ENCODE measurements at places on chromosomes 5 and 9. TPM values are rescaled to one million over a fixed set of nuclear protein-coding genes. Genes with fewer than 3 reads are reported as not detected.
A peak's percentile ranks its signal among the peaks of the same experiment; 100 is the strongest.

Gene ACTBL2
- total RNA-seq = not detected

Gene ITGA2
- 17.6 TPM for total RNA-seq

Gene PHAX
- 30.8 TPM for total RNA-seq

Gene PCDHB11
- 1.4 TPM for total RNA-seq

Gene ZNF367
- 3.4 TPM for total RNA-seq

Gene PDLIM7
- 12.1 TPM for total RNA-seq

Gene RAD50
- total RNA-seq = 36.3 TPM

Gene ZNF366
- 0.92 TPM for total RNA-seq

Gene MEIKIN
- total RNA-seq = not detected

Gene ORM2
- total RNA-seq = not detected

Gene MLANA
- not detected for total RNA-seq

DNA sequence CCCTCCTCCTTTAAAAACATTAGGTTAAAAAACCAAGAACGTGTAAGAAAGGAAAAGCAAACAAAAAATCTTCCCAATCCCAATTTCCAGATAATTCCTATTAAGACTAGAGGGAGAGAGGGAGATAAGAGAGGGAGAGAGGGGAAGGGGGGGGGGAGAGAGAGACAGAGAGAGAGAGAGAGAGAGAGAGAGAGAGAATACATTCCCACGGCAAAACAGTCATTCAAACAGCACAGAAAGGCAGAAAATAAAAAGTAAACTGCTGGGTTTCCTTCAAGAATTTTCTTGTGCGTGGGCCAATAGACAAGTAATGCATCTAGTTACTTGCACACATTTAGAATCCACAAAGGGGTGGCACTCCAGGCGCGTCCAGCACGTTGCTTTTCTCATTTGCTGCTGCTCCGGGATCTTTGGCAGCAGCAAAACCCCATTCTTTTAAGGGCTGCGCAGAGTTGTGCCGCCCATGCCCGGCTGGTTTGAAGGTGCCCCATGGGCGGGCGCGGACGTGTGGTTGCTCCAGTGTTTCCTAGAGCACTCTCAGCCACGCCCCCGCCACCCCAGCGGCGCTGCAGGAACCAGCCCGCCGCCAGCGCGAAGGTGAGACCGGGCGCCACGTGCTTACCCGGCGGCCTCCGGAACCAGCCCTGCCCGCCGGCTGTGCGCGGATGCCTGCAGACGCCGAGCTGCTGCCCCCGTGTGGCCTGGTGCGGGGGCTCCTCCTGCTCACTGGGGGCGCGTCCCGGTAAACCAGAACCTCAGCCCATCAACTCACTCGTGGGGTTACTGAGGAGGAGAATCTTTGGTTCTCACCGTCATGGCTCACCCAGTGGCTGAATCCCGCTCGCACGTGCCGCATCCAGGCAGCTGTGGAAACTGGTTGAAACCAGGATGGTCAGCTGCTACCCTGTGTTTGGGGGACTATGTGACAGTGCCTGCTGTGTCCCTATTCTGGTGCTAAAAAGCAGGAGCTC lies 44.6 kb downstream of the STC2 start:
- DNase-seq = peak; percentile 67

GRCh38 chr5:132498152-132498551 lies 7.6 kb upstream of the IRF1 start:
- DNase-seq = no peak

- DNase-seq = no peak
Measured at GRCh38 chr9:93708289-93708986, 132.1 kb downstream of the PHF2 start.

DNA sequence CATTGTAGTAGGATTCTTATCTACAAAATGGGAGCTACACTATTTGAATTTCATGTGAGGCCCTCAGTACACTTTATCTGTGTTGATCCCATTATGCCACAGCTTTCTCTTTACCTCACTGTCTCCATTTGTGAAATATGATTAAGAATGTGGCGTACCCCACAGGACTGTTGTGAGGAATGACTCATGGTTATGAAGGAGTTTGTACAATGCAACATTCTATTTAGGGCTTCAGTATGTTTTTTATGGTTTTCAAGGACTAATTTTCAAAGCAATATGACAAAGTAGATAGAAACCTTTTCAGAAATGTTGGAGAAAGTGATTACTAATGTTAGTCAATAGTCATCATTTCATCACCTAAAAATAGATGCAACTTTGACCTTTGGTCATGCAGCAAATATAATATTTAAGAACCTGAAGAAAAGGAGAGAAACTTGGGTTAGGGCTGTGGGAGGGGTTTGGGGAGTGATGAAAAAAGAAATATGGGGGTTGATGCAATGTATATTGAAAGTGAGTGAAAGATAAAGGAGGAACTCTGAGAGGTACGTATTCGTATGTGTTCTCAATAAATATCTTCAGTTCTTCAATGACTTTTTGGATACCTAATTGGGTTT lies 53.7 kb upstream of the PIP5K1B start:
- DNase-seq = no peak

GRCh38 chr5:145856285-145856818 lies 16.5 kb downstream of the GRXCR2 start:
- peak; percentile 39 for DNase-seq

- DNase-seq = peak; percentile 41
Measured at GRCh38 chr5:181160152-181160754, 12.9 kb downstream of the OR2V2 start.

GRCh38 chr5:112918679-112919078 lies 3.3 kb downstream of the REEP5 start:
- no peak for DNase-seq

DNA sequence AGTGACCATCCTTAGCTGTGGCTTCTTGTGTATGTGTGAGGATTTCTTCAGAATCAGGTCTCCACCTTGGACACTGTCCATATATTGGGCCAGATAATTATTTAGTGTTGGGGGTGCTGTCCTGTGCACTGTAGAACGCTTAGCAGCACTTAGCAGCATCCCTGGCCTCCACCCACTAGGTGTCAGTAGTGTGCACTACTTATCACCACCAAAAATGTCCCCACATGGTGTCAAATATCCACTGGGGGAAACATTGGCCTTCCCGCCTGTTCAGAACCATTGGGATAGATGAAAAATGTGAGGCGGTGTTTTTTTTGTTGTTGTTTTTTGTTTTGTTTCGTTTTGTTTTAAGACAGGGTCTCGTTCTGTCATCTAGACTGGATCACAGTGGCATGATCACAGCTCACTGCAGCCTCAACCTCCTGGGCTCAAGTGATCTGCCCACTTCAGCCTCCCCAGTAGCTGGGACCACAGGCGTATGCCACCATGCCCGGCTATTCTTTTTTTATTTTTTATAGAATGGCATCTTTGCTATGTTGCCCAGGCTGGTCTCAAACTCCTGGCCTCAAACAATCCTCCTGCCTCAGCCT lies 67.7 kb downstream of the TENT4A start:
- no peak for DNase-seq

DNA sequence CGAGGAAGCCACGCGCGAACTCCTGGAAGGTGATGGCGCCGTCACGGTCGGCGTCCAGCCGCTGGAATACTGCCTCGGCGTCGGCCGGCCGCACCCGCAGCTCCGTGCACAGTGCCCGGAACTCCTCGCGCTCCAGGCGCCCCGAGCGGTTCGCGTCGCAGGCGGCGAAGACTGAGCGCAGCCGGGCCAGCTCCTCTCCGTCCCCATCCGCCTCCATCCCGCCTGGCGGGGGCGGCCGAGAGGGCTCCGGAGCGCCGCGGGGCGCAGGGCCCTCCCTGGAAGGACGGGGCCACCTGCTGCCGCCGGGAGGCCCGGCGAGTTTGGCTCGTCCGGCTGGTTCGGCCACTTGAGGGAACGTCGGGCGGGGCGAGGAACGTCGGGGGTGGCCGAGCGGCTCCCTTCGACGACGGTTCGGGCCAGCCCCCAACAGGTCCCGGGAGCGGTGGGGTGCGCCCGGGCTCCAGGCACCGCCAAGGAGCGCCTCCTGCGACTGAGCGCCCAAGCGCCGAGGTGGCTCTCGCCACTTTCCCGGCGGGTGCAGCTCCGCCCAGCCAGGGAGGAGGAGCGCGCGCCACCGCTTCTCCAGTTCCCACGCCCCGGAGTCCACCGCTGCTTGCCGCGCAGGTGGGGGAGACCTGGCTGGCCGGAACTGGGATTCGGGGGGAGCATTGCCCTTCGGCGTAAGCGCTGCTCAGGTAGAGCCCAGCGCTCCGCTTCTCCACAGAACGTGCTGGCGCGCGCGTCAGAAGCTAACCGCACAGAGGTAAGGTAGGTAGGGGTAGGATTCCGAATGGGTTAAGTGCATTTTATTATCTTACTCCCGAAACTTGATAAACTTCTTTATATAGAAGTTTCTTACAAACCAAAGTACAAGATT lies at the start of gene RASEF:
Gene RASEF, minus strand, starts transcription at position 492 of the 877 bp plus-strand sequence. Its CDS starts 275 bp downstream, at position 217.
- peak; percentile 85 for DNase-seq

GRCh38 chr9:76717613-76718012 lies 46.6 kb upstream of the PCA3 start:
- DNase-seq = no peak

DNA sequence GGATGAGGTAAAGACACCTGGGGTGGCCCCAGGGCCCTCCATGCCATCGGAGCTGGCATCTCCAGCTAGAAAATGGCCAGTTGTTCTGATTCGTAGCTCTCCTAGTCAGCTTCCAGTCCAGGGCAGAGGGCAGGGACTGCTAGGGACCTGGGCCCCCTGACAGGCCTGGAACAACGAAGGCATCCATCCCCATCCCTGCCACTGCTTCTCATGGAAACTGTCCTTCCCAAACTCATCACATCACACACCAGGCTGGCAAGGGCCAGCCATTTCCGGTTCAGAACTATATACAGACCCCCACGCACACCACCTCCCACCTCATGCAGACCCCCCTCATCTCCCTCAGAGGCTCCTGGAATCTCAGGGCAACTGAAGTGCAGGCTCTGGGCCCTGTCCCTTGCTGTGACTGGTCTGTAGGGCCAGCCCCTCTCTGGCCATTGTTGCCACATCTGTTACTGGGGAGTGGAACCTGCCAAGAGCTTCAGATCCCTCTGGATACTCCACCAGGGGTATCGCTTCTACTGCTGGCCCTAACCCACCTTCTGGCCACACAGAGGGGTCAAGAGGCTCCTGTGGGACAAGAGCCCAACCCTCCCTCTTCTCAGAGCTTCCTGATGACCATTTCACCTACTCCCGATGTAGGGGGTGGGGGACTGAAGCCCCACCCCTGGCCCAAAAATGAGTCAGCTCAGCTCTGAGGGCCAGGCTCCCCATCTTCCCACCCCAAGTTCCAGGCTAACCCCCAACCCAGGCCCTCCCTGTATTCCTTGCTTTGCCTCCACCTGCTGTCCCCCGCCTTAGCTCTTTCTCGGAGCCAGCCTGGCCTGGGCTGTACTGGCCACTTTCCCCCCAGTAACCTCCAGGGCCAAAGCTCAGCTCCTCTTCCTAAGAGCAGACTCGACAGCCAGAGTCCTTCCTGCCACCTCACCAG lies 1.2 kb upstream of the MZB1 start:
- DNase-seq = no peak

- DNase-seq = no peak
Measured at GRCh38 chr5:96896806-96897205, 20.5 kb downstream of the ERAP2 start.

GRCh38 chr5:33530183-33531036 lies 89.6 kb downstream of the TARS1 start:
- DNase-seq = no peak

GRCh38 chr9:99235069-99235468 lies 13.0 kb downstream of the SEC61B start:
- DNase-seq = no peak

GRCh38 chr9:95336281-95336680 lies 18.8 kb upstream of the FANCC start:
- no peak for DNase-seq

GRCh38 chr9:133737774-133738639 lies at the start of gene SARDH:
Gene SARDH, minus strand, starts transcription at chr9:133738352. Its CDS starts 4,179 bp downstream, at chr9:133734173.
- no peak for DNase-seq

DNA sequence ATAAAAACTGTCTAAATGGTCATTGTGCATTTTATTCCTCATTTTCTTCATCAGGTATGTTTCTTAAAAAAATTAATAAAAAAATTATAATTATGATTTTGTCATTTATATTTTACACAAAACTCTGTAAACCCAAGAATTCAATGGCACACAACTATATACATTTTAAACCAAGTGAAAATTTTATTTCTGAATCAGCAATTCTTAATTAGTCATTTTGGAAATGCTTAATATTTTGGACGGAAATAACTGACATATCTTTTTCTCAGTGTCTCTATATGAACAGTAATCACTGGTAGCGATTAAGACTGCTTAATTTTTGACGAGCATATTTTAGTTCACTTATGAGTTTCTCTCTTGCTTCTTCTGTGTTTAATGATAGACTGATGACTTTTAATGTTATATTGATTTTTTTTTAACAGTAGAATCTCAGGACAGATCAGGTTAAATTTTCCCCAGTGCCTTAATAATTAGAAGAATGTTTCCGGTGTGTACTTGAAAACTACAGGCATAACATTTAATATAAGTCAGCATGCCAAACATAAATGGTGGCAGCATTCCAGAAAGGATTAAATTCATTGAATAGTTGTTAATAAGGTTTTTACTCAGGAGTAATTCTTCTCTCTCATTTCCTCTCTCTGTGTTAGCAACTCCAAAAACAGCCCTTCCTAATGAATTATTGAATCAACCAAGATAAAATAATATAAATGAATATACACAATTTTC lies 644.7 kb upstream of the CDH6 start:
- no peak for DNase-seq

DNA sequence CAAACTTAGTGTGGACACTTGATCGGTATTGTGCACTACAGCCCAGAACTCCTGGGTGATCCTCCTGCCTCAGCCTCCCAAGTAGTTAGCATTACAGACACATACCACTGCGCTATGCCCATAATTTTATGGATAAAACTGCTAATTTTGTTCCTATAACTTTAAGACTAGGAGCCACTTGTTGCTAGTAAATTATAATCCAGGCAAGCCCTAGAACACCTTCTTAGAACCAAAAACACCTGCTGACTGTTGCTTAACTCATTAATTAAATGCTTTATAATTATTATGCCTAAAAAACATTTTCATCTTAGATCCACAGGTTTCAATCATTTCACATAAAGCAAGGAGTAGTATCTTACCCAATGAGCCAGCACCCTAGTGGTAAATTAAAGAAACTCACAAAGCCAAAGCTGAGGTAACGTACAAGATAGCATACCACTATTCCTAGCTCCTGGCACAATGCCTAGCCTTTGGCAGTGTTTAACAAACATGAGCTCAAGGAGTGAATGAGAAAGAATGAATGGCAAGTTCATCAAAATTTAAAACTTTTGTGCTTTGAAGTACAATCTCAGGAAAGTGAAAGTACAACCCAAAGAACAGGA lies 5.4 kb downstream of the MRPS27 start:
- DNase-seq = no peak

- peak; percentile 25 for DNase-seq
Measured at GRCh38 chr5:173664154-173664526, 47.7 kb upstream of the BOD1 start.

GRCh38 chr9:76512826-76513225 lies 53.8 kb downstream of the GCNT1 start:
- no peak for DNase-seq

Data from left colon (tissue), 2 donors.